NCI-H2029 treated with DMSO at 0.1 percent for 48 hours (cell line): ENCODE measurements at places on chromosomes 2 and 18.

GRCh38 chr2:100224988-100225710, 82.8 kb upstream of the AFF3 start:
- no peak for DNase-seq

DNA sequence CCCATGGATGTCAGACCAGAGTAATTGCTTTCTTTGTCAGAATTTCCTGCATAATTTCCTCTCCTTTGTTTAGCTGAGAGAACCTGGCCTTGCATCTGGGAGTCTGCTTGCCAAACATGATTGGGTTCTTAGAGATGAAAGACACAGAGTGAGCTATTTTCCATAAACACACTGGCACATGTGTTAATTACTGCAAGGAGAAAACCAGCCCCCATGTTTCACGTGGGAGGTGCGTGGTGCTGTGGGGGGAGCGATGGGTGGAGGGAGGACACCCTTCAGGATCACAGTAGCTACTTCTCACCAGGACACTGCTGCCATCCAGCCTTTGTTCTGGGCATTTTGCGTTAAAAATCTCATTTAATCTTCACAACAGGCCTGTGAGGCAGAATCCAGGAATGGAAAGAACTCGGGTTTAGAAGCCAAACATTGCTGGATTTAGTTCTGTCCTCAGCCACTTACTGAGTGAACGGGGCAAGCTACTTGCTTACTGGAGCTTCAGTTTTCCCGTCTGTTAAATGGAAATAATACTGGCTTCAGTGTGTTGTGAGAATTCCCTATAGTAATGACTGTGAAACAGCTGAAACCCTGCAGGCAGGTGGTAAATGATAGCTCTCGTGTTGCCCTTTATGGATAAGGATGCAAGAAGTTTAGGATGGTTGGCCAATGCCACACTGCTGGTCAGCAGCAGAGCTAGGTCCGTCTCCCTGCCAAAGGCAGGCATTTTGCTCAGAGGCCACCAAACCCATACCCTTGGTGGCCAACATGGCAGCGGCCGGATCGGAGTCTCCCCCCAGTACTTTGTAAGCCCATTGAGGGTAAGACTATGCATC, 100.1 kb upstream of the ASAP2 start:
- DNase-seq: peak; percentile 63

DNA sequence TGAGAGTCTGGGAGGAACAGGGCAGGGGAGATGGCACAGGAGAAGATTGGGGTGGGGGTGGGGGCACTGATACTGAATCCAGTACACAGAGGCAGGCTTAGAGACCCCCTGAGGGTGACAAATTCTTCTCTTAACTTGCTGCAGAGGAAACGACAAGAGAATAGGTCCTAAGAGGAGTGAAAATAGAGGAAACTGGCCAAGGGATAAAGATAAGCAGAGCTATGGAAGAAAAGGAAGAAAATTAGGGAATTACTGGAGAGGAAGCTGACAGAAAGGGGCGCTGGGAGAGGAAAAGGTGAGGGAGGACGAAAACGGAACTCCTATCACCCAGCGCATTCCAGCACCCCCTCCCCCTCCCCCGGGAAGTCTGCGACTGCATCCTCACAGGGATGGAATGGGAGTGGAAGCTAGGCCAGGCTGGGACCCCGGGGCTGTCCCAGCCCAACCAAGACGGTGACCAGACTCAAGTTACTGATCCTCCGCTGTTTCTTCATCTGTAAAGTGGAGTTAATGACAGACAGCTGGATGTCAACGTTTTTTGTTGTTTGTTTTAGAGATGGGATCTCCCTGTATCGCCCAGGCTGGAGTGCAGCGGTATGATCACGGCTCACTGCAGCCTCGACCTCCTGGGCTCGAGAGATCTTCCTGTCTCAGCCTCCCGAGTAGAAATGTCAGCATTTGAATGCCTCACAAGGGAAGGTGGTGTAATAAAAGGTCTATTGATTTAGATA, 2.6 kb upstream of the EMX1 start:
- no peak for DNase-seq

DNA sequence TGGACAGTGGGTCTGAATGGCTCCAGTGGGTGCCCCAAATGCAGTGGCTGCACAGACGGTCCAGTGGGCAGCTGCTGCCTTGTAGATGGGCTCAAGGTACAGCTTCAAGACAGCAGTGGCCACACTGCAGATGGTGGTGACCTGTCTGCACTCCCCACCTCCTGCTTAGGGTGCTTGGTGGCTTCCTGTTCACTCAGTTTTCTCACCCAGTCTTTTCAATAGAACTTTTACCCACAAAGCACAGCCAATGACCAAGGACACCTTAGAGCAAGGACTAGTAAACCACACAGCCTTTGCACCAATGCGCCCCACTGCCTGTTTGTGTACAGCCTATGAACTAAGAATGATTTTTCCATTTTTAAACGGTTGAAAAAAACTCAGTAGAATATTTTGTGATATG, 34.9 kb downstream of the MEX3C start:
- no peak for DNase-seq

- no peak for DNase-seq
These were observed 47.9 kb downstream of the E2F6 start for GRCh38 chr2:11417946-11418585.

GRCh38 chr2:233972941-233973575, 55.9 kb downstream of the TRPM8 start:
- no peak for DNase-seq

GRCh38 chr2:237693291-237693994, 66.1 kb downstream of the LRRFIP1 start:
- peak; percentile 42 for DNase-seq

DNA sequence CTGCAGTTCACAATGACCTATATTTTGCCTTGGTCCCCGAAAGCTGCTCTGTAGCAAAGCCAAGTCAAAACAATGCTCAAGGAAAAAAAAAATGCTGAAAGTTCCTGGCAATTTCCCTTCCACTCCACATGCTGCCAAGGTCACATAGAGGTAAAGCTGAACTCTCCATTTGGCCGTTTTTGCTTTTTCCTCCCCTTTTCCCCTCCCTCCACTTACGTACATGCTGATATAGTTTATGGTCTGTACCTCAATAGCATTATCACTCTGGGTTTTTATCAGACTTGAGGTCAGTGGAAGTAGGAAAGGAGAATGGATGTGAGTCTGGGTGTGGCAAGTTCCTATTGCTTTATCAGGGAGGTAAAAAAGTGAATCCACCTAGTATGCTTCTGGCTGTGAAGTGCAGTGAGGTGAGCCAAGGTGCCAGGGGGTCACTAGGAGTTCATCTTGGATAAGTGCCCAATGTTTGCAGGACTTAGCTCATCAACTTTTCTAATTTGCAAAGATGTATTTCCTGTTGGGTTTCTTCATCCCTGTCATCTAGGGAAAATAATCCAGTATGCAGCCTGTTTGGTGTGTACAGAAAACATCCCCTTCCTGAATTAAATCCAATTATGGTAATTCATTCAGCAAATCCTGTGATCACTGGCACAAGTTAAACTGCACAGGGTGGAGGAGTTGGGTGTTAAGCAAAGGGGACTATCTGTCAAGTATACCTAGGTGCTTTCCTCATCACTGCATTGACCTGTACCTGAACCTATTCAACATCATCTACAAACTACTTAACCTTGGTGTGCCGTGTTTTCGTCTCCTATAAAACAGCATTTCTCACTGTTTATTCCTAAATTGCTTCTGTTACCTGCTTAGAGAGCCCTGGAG, 124.3 kb upstream of the CYP26B1 start:
- no peak for DNase-seq

DNA sequence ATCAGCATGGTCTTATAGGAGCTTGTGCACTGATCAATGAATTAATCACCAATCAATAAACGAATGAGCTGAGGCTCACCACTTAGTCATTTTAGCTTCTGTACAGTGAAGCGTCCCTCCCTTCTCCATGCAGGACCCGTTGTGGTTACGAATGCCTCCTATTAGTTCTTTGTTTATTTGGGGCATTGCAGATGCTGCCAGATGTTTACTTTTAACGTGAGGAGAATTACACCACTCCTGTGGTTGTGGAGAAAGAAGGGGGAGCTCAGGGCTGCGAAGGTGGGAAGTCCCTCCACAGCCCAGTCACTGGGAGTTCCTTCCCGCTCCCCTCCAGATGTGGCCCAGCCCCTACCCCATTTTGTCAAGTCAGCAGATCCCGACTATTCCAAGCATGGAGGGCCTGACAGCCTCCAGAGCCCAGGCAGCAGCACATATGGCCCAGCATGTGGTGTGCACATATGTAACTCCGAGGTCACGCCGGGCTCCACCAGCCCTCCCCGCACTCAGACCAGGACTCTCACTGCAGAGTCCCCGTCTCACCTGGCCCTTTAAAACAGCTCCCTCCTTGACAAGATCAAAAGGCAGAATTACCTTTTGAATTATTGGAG, 20.9 kb downstream of the PKDCC start:
- no peak for DNase-seq

DNA sequence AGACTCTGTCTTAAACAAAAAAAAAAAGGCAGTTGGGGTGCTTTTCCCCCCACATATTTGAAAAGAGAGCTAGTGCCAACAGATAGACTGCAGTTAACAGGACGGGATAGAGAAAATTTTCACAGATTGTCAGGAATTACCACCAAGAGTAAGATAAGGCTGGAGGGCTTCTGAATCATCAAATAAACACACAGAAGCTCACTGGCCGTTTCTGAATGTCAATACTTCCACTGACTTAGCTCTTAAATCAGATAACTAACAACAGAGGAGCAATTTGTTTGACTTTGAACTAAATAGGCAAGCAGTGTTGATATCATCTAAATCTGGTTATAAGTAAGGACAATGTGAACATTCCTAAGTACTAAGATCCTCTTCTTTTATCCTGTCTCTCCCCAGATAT, 34.7 kb downstream of the PIEZO2 start:
- no peak for DNase-seq

- DNase-seq: no peak
These were observed 67.3 kb downstream of the PARD6G start for GRCh38 chr18:80179857-80180558.

GRCh38 chr2:177275743-177276055, 11.2 kb upstream of the NFE2L2 start:
- DNase-seq: no peak

- DNase-seq: no peak
These were observed 222.7 kb upstream of the EPAS1 start for GRCh38 chr2:46074501-46074900.

- no peak for DNase-seq
These were observed 237.0 kb downstream of the HNMT start for GRCh38 chr2:138201286-138201685.
